ENCODE measurements at places on chromosomes 2 and 18. TPM values are rescaled to one million over a fixed set of nuclear protein-coding genes. Genes with fewer than 3 reads are reported as not detected.
A peak's percentile ranks its signal among the peaks of the same experiment; 100 is the strongest.

DNA sequence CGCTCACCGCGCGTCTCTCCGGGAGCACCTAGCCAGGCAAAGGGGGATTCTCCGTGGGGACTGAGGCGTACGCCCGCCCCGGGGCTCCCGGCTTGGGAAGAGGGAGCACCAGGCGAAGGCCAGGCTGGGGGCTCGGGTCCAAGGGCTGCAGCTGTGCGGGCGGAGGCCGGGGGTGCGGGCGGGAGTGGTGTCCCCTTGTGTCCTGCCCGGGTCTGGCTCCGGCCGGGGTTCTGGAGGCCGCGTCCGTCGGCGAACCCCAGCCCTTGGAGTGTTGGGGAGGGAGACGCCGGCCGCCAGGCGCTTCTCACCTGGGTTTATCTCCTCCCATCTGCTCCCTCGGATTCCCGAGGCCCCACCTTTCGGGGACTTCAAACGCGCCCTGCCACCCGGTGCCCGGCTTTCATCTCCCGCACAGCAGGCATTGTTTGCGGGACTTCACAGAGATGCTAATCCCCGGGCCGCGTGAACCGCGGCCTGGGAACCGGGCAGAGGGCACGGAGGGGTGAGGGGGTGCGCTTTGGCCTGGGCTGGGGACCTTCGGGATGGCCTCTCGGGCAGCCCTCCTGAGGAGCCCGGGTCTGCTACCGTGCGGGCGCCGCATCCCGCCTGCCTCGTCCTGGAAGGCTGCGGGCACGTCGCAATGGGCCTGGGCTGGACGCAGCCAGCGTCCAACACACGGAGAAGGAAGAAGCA is 5.0 kb upstream of the GBX2 start:
- DNase-seq, result no peak

DNA sequence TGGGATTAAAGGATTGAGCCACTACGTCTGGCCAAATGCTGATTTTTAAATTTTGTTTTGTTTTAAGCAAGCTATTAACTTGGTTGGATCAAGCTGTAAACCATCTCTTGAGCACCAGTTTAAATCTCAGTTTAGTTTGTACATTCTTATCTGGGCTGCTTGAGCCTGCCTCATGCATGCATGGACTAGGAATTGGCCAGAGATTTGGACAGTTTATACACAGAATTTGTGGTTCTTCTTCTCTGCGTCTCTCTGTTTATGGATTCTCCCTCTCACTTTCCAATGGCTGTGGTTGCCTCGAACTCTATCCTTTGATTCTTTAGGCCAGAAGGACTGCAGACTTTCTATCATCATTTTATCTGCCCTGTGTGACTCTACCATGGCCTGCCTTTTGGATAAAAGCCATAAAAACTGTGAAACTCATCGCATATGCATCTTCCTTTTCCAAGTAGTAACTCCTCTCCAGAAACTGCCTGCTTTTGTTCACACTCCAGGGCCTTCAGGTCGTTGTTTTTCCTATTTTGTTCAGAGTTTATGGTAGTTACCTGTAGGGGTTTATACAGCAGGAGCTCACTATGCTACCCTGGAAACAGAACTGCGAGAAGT is 32.5 kb upstream of the PLB1 start:
- no peak for DNase-seq

- DNase-seq, result no peak
Measured at GRCh38 chr2:50719837-50720696, 311.9 kb downstream of the NRXN1 start.

DNA sequence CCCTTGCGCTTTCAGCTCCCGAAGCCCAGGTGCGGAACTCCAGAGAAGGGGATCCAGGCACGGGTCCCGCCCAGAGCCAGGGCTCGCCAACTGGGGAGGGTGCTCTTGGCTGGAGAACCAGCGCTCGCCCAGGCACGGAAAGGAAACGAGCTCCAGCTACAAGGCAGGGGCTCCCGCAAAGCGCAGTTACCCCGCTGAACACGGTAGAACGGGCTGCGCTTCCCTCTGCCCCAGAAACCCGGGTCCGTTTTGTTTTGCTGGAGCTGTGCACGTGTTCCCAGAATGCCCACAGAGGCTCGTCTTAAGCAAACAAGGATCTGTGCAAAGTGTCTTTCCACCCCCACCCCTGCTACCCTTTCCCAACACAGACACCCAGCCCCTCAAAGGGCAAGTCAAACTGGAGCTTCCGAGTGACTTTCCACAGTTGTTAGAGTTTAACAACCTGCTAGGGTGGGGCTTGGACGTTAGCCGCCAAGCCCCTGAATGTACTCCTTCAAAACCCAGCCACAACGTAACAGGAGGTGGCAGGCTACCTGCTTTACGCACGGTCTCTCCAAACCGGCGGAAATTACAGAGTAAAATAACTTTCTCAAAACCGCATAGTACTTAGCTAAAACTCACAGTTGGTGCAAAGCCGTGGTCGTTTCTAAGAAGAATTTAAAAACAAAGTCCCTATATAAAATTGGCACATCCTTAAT is 775 bp downstream of the RNF125 start:
- DNase-seq, result peak; percentile 55

GRCh38 chr18:10860382-10860781 is 289.0 kb downstream of the PIEZO2 start:
- no peak for DNase-seq

DNA sequence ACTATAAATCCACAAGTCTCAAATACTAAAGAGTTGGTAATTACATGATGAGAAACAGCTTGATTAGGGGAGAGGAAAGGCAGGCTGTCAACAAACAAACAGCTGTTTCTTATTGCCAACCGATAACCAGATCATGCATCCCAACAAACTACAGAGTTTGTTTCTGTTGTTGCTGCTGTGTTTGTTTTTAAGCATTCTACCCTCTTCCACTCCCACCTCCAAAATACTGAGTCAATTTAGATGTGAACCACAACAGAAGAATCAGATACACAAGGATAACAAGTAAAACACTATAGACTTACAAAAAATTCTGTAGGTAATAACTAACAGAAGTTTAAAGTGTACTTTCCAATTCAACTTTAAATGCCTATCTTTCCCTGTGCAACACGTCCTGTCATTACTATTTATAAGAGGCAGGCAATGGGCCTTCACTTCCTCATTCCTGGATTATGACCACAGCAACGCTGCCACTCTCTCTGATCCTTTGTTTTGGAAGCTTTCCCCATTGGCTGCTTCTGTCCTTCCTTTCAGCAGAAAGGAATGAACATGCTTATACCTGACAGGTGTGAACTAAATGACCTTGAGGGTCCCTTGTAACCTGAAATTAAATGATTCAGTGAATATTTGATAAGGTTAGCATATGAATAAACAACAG is 152.0 kb downstream of the SRBD1 start:
- DNase-seq, result no peak

DNA sequence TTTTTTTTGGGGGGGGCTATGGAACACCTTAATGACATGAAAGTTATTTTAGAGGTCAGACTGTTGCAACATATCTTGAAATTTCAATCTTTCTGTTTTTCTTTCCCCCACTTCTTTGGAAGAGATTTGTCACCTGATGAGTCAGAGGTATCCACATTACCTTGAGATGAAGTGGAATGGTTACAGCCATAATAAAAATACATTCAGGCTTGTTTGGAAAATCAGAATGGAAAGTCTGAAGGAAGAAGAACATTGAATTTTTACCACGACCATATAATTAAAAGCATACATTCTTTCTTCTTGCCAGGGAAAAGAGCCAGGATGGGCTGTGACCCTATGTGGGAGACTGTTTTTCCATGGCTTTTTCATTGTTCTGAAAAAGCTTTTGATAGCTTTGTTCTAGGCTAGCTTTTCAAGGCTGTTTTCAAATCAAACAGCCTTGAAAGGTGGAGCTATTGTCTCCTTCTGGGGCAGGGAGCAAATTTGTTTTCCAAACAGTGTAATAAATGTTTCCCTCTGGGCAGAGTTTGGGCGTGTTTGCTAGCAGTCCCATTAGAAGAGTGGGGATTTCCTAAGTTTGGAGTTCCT is 2.3 kb upstream of the GTF3C3 start:
- DNase-seq, result peak; percentile 64

GRCh38 chr2:48207851-48208250 is 301.6 kb upstream of the FBXO11 start:
- no peak for DNase-seq

The GALR1 gene
- 0.09 TPM for polyA plus RNA-seq

The VWC2L gene
- polyA plus RNA-seq, result not detected

The NPHP1 gene
- 9.7 TPM for polyA plus RNA-seq

The EIF2AK2 gene
- 26.5 TPM for polyA plus RNA-seq

The MROH2A gene
- polyA plus RNA-seq, result not detected

Data from muscle of back (tissue), 13 donors.